ENCODE measurements at places on chromosomes 1 and 21.

- DNase-seq: no peak
Observed at GRCh38 chr1:155847823-155848529, 9.0 kb downstream of the GON4L start.

- no peak for DNase-seq
Observed at GRCh38 chr1:101420406-101420805, 183.6 kb downstream of the S1PR1 start.

GRCh38 chr21:46092811-46093667 lies 4.9 kb upstream of the COL6A2 start:
- peak; percentile 41 for DNase-seq

- DNase-seq: peak; percentile 46
Observed at GRCh38 chr1:245245021-245245667, 90.4 kb downstream of the KIF26B start.

GRCh38 chr1:218811497-218811896 lies 362.2 kb upstream of the LYPLAL1 start:
- no peak for DNase-seq

- no peak for DNase-seq
Observed at GRCh38 chr1:52738893-52739292, 12.6 kb downstream of the ZYG11B start.

DNA sequence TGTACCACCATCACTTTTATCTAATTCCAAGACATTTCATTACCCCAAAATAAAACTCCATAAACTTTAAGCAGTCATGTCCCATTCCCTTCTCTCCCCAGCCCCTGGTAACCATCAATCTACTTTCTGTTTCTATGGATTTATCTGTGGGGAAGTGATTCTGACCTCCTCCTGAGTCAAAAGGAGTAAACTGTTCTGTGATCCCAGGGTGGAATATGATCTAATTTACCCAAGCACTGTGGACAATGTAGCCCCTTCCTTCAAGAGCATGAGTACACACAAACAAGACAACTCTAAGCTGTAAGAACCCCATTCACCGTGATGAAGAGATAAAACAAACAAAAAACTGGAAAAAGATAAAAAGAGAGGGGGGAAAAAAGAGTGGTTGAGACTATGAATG lies 77.9 kb downstream of the PLPP3 start:
- no peak for DNase-seq

- DNase-seq: no peak
Observed at GRCh38 chr1:40532844-40533424, 1.5 kb downstream of the ZNF684 start.

- no peak for DNase-seq
Observed at GRCh38 chr1:162782671-162783070, 7.8 kb upstream of the HSD17B7 start.

GRCh38 chr1:179021873-179022272 lies 3.8 kb upstream of the FAM20B start:
- DNase-seq: no peak

GRCh38 chr1:20787840-20788795 lies 1.0 kb upstream of the HP1BP3 start:
- DNase-seq: peak; percentile 70

DNA sequence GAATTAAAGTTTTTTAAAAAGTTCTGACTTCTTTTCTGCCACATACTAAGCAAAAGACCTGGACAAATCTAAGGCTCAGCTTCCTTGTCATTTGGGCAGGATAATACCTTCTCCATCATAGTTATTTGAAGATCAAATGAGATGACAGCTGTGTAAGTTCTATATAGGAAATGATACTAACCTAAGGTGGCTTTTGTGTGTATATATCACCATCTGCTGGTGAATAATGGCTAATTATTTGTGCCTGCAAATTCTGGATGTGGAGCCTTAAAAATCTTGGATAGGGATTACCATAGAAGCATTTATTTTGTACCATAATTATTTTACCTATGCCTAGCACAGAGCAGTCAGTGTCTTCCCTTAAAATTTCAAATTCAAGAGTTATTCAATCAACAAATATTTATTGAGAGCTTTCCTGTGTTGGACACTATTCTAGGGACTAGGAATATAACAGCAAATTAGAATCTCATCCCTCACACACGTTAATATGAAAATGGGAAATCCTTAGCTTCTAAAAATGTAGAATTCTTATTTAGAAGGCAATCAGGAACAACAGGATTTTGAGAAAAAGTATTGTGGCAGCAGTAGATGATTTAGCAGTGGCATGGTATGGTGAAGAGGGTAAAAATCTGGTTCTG lies 89.8 kb downstream of the TMEM200B start:
- DNase-seq: no peak

DNA sequence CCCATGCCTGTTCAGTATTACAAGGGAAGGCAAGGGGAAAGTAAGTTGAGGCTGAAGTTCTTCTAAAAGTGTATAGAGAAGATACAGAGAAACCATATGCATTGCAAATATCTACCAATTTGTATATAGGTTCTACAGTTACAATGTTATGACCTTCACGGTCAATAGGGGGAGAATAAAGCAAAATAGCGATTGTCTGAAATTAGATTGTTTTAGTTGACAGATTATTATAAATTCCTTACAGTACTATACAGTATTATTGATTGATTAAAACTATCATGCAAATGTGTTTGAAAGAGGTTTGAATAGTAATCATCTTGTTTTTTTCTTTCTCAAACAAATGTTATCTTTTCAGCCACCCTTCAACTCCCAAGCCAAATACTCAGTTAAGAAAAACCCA lies 13.7 kb upstream of the BRINP3 start:
- no peak for DNase-seq

GRCh38 chr21:44294391-44295162 lies 5.3 kb upstream of the PFKL start:
- no peak for DNase-seq

GRCh38 chr21:43702785-43703034 lies 16.2 kb upstream of the PDXK start:
- DNase-seq: no peak

DNA sequence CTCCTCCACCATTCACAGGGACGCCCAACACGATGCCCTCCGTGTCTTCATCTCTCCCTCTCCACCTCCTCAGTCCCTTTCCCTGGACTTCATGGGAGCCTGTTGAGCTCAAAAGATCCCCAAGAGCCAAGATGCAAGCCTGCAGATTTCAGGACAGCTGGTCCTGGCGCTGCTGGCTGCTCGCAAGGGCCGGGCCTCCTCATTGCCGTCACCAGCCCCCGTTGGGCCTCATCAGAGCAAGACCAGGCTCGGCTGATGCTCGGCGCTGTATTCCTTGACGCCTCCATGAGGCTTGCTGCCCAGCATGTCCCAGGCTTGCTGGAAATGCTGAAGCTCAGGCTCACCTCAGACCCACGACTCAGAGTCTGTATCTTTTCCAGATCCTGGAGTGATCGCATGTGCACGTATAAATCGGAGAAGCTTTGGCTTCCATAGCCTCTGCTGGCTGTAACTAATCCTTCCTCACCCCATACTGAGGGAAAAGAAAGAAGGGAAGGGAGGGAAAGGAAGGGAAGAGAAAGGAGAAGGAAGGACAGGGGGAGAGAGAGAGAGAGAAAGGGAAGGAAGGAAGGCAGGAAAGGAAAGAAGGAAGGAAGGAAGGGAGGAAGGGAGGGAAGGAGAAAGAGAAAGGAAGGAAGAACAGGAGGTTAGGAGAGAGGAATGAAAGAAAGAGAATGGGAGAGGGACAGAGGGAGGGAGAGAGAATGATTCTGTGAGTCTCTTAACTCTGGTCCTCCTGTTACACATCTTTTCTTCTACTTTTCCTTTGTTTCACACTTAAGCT lies 94.6 kb downstream of the KCNJ15 start:
- DNase-seq: no peak

DNA sequence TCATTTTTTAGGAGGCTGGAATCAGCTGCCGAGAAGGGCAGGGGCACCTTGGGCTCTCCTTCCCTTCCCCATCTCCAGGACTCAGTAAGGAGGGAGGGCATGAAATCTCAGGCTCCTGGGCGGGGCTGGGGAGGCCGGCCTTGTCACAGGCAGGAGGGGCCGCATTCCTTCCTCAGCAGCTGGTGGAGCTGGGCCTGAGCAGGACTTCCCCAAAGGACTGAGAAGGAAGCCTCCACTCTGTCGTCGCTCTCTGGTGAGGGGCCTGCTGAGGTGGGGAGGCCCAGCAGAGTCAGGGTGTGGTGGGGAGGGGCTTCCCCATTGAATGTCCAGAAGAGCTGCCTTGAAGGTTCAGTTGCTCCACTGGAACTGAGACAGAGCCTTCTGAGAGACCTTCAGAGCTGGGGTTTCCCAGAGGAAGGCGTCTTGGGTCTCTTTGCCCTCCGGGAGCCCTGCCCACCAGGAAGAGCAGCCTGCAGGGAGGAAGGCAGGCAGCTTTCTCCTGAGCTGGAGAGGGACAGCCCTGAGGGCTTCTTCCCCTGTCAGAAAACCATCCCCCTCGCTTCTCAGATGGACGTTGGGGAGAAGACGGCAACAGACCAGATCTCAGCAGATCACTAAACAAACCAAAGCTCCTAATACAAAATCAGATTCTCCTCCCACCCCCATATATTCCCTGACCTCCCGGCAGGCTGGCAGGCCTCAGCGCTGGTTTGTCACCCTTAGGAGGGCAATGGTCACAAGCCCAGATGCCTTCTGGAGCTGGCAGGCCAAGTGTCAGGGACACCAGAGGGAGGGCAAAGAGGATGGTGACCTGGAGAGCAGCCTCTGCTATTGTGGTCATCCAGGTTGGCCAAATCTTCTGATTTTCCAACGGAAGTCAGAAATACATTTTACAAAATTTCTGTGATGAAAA lies 10.7 kb downstream of the KCNA10 start:
- peak; percentile 89 for DNase-seq

DNA sequence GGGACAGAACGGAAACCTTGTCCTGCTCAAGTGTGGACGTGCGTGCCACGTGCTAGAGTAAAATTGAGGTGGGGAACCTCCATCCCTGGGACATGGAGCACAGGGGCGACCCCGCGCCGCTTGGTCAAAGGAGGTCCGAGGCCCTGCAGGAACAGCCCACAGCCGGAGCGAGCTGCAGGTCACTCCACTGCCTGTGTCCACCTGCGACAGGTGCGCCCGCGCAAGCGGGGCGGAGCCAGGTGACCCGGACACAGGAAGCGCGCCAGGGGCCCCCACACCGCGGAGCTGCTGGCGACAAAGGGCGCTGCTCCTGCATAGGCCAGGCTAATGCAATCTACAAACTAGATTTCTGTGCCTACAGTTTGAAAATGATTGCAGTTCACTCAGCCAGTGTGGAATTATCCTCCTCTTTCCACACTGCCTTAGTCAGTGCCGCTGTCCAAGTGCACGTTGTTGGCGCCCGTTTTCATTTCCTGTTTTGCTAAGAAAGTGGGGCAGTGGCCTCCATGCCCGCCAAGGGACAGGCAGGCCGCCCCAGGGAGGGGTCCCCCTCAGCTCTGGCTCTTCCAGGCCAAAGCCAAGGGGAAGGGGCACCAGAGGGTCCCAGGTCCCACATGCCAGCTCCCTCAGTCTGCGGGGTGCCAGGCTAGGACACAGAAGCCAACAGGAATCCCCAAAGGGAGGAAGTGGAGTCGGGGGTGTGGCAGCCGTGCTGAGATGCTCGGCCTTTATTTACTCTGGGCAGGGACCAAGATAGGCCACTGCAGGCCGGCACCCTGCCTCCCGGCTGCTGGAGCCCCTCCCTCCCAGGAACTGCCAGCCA lies 4.3 kb upstream of the NADK start:
- peak; percentile 62 for DNase-seq

DNA sequence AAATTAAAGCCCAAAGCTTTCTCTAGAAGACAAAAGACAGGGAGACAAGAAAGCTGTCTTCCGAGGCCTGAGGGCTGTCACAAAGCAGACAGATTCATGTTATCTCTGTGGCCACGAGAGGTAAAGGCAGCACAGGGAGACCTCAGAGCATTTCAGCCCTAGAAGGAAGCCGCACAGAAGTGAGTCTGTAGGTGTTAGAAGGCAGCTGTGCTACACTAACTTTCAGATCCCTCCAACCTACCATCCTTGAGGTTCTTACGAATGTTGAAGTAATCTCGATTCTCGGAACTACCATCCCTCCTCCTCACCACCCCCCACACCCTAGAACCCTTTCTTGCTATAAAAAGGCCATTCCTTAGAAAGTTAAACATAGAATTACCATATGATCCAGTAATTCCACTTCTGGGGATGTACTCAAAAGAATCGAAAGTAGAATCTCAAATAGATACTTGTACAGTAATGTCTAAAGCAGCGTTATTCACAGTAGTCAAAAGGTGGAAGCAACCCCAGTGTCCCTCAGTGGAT lies 21.5 kb upstream of the LYST start:
- no peak for DNase-seq

- DNase-seq: no peak
Observed at GRCh38 chr21:19981938-19982337, 1016.3 kb upstream of the NCAM2 start.

- peak; percentile 27 for DNase-seq
Observed at GRCh38 chr1:29669912-29670311, 433.6 kb downstream of the PTPRU start.

DNA sequence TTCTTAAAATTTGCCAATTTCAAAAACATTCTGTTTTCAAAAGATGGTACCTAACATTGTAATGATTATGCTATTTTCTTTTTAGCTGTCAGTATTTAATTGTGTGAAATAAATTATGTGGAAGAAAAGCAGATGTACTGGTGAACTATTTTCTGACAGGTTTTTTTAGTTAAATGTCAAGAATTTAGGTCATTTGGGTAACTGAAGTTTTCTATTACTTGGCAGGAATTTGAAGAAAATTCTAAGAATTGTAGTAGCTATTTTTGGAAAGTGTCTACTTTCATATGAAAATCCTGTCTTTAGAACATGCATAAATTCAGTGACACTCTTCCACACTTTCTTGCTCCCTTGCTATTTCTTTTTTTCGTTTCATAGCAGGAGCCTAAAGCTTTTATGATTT lies 28.5 kb upstream of the PTPRC start:
- no peak for DNase-seq

DNA sequence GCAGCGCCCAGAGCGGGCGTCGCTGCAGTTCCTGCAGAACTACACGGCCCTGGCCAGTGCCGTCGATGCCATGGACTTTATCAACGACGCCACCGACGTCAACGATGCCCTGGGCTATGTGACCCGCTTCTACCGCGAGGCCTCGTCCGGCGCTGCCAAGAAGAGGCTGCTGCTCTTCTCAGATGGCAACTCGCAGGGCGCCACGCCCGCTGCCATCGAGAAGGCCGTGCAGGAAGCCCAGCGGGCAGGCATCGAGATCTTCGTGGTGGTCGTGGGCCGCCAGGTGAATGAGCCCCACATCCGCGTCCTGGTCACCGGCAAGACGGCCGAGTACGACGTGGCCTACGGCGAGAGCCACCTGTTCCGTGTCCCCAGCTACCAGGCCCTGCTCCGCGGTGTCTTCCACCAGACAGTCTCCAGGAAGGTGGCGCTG lies 22.0 kb downstream of the COL6A1 start:
- DNase-seq: peak; percentile 48

GRCh38 chr1:202649553-202650392 lies 60.5 kb downstream of the SYT2 start:
- no peak for DNase-seq

DNA sequence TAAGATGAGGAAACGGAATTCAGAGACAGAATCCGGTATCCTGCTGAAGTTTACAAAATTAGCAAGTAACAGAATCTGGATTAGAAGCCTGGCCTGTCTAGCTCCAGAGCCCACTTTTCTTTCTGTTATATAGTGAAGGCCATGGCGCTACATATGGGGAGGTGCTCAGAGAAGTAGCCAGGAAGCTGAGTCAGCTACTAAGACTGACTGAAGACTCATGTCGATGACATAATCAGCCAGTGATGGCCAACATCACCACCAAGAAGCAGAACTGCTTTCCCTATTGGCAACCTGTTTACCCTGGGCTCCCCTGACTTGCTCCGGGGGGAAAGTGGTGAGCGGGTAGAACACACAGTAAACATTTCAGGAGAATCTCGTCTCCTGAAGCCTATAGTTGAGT lies 18.8 kb downstream of the LRRC52 start:
- no peak for DNase-seq
